Heart right ventricle (tissue), 16 donors: ENCODE measurements at places on chromosomes 7 and 10. TPM values are rescaled to one million over a fixed set of nuclear protein-coding genes. Genes with fewer than 3 reads are reported as not detected.

SYT15B gene
- total RNA-seq, result 3.8 TPM

GRCh38 chr7:119270045-119270464 lies 1002.9 kb upstream of the KCND2 start:
- no peak overlapping the region for H3K27ac ChIP-seq
- no peaks in the 10 kb centered on the region for H3K27me3 ChIP-seq

GRCh38 chr7:71237945-71238344 lies 106.0 kb downstream of the GALNT17 start:
- H3K36me3 ChIP-seq, result no peaks in the 10 kb centered on the region
- H3K4me3 ChIP-seq, result no peak overlapping the region
- H3K27ac ChIP-seq, result peak overlapping the region; percentile 47
- H3K27me3 ChIP-seq, result no peaks in the 10 kb centered on the region

GRCh38 chr7:3683546-3684539 lies 382.8 kb downstream of the SDK1 start:
- no peaks in the 10 kb centered on the region for H3K36me3 ChIP-seq
- H3K4me1 ChIP-seq, result no peaks in the 10 kb centered on the region
- no peaks in the 10 kb centered on the region for H3K27me3 ChIP-seq
- no peak for DNase-seq
- no peak overlapping the region for H3K4me3 ChIP-seq
- H3K27ac ChIP-seq, result no peak overlapping the region

FAM237B gene
- total RNA-seq, result not detected

SPDYE16 gene
- total RNA-seq, result 0.57 TPM

- no peak for DNase-seq
- H3K36me3 ChIP-seq, result no peaks in the 10 kb centered on the region
- H3K27ac ChIP-seq, result no peak overlapping the region
These were observed 80.2 kb downstream of the HTR7 start for GRCh38 chr10:90777621-90778020.

- H3K4me1 ChIP-seq, result peaks cover 31% of the 10 kb centered on the region
- no peak for DNase-seq
- no peaks in the 10 kb centered on the region for H3K36me3 ChIP-seq
- no peaks in the 10 kb centered on the region for H3K27me3 ChIP-seq
These were observed 72.3 kb downstream of the CREB5 start for GRCh38 chr7:28484606-28484935.

NODAL gene
- not detected for total RNA-seq

ASB10 gene
- 32.4 TPM for total RNA-seq

FAM241B gene
- total RNA-seq, result 6.2 TPM

GRCh38 chr10:6197321-6197720 lies 5.4 kb upstream of the PFKFB3 start:
- H3K36me3 ChIP-seq, result no peaks in the 10 kb centered on the region
- H3K4me3 ChIP-seq, result no peak overlapping the region
- H3K4me1 ChIP-seq, result peaks cover 24% of the 10 kb centered on the region
- no peak for DNase-seq
- no peak overlapping the region for H3K27ac ChIP-seq

DNA sequence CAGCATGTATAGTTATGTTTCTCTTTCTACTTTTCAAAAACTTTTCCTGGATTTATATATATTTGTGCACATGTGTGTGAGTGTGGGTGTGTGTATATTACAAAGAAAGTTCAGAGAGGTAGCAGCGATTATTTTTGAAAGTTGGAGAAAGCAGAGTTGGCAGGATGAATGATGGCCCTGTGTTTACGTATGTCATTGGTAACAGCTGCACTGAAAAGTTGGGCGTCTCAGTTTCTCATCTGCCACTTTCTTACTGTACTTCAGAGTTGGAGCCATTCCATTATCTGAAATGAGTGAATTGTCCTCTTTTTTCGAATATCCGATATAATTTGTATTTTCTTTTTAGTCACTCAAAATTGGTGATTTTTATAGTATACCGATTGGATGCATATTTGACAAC lies 172.2 kb downstream of the CDK14 start:
- H3K27ac ChIP-seq, result no peak overlapping the region
- H3K27me3 ChIP-seq, result no peaks in the 10 kb centered on the region
- peaks cover 11% of the 10 kb centered on the region for H3K4me1 ChIP-seq
- DNase-seq, result no peak
- H3K36me3 ChIP-seq, result no peaks in the 10 kb centered on the region

GRCh38 chr7:33716581-33717477 lies 188.5 kb upstream of the BMPER start:
- H3K4me1 ChIP-seq, result peaks cover 10% of the 10 kb centered on the region
- H3K27me3 ChIP-seq, result peaks cover 3% of the 10 kb centered on the region
- no peak for DNase-seq
- H3K4me3 ChIP-seq, result no peak overlapping the region
- H3K36me3 ChIP-seq, result no peaks in the 10 kb centered on the region
- no peak overlapping the region for H3K27ac ChIP-seq

C10orf95 gene
- total RNA-seq, result not detected

- no peak overlapping the region for H3K4me3 ChIP-seq
- H3K27ac ChIP-seq, result no peak overlapping the region
- H3K36me3 ChIP-seq, result peaks cover 18% of the 10 kb centered on the region
- no peaks in the 10 kb centered on the region for H3K27me3 ChIP-seq
These were observed 8.8 kb downstream of the PDGFA start for GRCh38 chr7:510782-511281.

DNA sequence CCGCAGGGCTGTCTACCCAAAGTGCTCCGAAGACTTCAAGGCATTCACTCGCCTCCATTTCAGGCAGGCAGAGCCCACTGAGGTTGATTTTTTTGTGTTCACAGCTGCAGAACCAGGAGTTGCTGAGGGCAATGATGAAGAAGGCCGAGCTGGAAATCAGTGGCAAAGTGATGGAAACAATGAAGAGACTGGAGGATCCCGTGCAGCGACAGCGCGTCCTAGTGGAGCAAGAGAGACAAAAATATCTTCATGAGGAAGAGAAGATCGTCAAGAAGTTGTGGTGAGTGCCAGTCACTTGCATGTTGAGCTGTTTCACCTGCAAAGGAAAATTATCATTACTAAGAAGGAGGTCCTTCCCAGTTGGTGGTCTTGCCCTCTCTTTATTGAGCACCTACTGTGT lies 210.5 kb downstream of the ARHGAP21 start:
- H3K27ac ChIP-seq, result no peak overlapping the region
- H3K27me3 ChIP-seq, result no peaks in the 10 kb centered on the region
- DNase-seq, result no peak
- no peaks in the 10 kb centered on the region for H3K4me1 ChIP-seq
- no peak overlapping the region for H3K4me3 ChIP-seq
- H3K36me3 ChIP-seq, result peaks cover 56% of the 10 kb centered on the region

- H3K4me1 ChIP-seq, result peaks cover 3% of the 10 kb centered on the region
- DNase-seq, result peak; percentile 21
- no peaks in the 10 kb centered on the region for H3K36me3 ChIP-seq
- H3K4me3 ChIP-seq, result no peak overlapping the region
These were observed 313.4 kb upstream of the SEMA3C start for GRCh38 chr7:81232084-81232799.

- DNase-seq, result no peak
- no peaks in the 10 kb centered on the region for H3K36me3 ChIP-seq
- H3K4me3 ChIP-seq, result no peak overlapping the region
- H3K4me1 ChIP-seq, result peaks cover 33% of the 10 kb centered on the region
- no peak overlapping the region for H3K27ac ChIP-seq
These were observed 23.2 kb upstream of the C1GALT1 start for GRCh38 chr7:7159063-7159658.
